ENCODE measurements at places on chromosomes 7 and 10.

DNA sequence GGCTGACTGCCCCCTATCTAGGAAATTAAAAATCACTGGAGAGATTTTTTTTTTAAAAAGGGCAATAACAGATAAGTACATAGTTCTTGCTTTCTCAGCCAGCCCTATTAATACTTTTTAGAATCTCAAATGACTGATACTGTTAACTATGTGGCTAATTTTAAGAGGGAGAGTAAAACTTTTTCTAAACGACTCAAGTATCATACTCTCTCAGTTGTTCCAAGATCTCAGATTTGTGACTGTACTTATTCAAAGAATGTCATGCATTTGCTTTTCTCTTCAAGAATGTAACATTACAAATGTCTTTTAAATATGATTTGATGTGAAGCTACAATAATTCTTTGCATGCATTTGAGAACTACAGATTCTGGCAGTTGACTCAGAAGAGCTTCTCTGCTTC lies 55.4 kb upstream of the RAB11FIP2 start:
- no peak for DNase-seq

DNA sequence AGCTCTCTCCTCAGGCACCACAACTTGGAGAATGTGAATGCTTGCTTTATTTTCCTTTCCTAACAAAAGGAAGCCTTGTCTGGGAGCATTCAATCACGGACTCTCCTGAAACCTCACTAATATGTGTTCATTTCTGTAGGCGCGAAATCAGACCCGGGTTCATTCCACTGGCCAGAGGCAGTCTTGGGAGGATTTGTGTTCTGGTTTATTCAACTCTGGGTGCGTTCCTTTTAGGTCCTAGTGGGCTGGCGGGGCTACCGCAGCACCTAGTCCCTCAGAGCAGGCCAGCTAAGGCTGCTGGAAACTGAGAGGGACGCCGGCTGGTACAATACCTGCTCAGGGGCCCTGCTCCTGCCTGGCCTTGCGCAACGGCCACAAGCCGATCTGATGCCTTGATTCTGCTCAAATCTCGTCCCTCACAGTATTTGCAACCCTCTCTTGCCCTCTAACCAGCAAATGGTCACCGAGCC lies 7.5 kb downstream of the HOXA4 start:
- DNase-seq: no peak

DNA sequence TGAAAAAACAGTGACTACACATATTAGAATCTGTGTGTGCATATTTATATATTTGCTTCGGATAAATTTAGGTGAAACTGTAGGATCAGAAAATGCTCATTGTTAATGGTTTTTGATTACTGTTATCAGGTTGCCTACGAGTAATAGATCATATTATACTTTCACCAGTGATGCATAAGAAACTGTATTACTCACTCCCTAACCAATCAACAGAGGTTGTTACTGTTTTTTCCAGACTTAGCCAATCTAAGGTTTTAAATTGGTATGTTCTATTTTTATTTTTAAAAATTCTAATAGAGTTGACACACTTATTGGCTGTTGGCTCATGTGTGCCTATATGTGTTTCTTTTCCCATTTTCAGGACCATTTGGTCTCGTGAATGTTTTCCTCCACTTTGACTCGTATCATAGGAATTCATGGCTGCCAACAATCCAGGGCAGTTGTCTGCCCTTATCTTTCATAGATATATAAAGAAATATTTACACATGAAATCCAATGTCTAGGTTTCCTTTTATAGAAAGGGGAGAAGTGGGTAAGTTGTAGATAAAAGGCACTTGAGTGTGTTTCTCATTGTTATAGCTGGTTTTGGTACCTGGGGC lies 59.2 kb downstream of the ANLN start:
- no peak for DNase-seq

- no peak for DNase-seq
These were observed 91.3 kb downstream of the CACNB2 start for GRCh38 chr10:18231480-18231879.

DNA sequence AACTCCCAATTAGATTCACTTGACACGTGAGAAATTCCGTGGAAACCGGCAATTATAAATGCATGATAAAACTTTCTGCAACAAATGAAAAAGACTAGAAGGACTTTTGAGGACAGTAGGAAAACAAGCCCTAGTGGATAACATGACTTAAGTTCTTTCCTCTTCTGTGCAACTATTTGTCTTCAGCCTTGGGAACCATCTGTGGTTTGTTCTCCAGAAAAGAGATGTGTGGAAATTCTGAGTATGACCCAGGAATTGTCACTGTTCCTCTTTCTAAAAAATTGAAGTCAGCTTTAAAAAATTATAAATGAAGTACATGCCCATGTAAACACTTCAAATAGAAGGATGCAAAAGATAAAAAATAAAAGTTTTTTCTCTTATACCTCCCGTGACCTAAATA lies 128.6 kb upstream of the SVIL start:
- DNase-seq: no peak

DNA sequence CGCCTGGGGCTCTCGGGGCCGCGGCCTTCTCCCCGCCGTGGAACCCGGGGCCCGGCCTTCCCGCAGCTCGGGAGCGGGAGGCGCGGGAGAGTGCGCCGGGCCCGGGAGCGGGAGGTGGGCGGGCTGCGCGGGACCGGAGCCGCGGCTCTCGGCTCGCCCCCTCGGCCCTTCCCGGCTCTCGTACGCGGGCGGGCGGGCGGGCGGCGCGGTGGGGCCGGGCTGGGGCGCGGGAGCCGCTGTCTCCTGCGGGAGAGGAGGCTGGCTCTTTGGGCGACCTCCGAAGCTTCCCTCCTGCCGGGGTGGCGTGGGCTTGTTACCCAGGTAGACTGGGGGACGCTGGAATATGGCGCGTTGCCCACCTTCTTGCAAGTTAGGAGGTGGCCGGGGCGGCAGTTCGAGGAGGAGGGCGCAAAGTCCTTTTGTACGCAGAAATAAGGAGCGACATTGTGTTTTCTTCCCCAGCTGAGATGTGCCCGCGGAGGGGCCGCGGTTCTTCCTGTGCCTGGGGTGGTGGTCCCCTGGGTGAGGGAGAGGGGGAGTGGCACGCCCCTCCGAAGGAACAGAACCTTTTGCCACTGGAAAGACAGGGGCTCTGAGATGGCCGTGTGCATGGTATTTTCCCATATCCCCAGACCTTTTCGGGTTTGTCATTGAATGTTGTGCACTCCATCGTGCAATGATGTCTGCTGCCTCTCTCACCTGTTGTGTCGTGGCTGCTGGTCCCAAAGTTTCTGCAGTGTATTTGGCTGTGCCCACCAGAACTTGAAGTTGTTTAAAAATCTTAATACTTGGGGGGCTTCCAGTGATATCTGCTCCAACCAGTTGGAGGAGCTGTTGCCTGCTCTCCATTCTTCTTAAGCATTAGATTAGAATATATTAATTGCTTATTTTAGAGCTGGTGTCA lies 844 bp downstream of the NRF1 start:
- peak; percentile 18 for DNase-seq

DNA sequence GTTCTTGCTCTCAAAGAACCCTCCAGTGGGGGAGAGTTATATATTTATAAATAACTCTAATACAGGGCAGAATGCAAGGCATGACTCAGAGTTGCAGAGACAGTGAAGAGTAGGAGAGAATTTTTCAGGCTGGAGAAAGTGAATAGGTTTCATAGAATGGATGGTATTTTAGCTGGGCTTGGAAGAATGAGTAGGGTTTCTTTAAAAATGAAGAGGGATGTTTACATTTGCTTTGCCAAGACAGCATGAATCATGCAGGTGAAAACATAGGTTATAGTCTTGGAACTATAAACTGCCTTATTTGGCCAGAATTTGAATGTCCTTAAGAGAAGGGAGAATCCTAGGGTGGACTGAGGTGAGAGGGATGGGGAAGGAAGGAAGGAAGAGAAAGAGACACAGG lies 124.8 kb downstream of the CPED1 start:
- no peak for DNase-seq

GRCh38 chr10:43250615-43251418 lies 16.0 kb downstream of the RASGEF1A start:
- DNase-seq: no peak

DNA sequence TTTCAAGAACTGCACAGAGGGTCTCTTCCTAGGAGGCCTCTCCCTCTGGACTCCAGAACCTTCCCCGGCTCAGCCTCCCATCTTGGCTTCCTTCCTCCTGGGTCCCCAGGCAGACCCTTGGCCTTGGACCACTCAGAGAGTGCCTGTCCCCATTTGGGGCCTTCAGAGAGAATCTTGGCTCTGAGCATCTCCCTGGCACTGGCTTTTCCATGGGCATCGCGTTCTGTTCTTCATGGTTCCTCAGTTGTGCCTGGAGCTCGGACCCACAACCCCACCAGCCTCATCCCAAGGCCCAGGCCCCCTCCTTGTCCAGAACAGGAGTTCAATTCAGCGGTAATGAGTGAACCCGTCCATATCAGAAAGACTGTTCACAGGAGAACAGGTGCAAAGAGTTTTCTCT lies 73.4 kb downstream of the VIPR2 start:
- DNase-seq: no peak

- DNase-seq: no peak
These were observed 326.5 kb downstream of the WDR37 start for GRCh38 chr10:1382711-1383110.

DNA sequence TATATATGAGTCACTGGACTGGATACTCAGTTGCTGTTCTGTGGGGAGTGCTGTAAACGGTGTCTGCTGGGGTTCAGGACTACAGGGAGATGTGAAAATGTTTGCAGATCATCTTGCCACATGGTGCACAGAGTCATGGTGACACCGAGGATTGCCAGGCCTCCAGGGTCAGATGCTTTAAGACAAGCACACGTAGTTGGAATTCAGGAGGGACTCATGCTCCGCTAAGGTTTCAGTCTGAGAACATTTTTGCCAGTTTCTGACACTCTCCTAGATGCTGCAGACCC lies 211.3 kb downstream of the CXCL12 start:
- DNase-seq: no peak

- DNase-seq: no peak
These were observed 562 bp upstream of the ADGRA1 start for GRCh38 chr10:133087045-133087678.

- DNase-seq: peak; percentile 73
These were observed 7.2 kb upstream of the PGAM2 start for GRCh38 chr7:44072364-44073231.

- no peak for DNase-seq
These were observed 283.7 kb upstream of the SMIM30 start for GRCh38 chr7:113402005-113402404.

DNA sequence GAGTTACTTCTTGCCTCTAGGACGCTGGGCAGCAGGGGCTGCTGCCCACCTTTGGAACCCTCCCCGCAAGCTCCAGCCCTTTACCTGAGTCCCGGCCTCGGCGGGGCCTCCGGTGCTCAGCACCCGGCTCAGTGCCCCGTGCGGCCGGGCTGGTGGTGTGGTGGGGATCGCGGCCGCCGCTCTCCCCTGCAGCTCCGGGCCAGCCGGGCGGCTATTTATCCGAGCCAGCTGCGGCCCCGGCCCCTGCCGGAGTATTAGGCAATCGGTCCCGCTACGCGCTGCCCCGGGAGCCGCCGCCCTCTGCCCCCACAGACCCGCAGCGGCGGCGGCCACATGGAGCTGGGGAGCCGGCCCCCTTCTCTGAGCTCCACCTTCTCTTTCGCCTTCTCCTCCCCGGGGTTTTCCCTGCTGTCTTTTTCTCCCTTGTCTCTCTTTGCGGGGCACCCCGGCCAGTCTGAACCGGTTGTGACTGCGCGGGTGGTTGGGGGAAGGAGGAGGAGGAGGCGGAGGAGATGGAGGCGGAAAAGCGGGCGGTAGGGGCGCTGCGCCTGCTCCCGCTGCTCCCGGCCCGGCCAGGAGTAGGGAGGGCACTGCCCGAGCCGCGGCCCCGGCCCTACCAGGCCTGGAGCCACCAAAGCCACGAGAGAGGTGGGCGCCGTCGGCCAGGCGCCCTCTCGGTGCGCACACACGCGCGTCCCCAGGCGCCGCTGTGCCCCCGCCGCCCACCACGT lies at the start of gene SLC16A9:
Gene SLC16A9, minus strand, starts transcription at position 456 of the 731 bp plus-strand sequence. CDS start 25,559 bp downstream, outside the sequence.
- peak; percentile 71 for DNase-seq

GRCh38 chr10:94850766-94851165 lies 87.7 kb upstream of the CYP2C9 start:
- DNase-seq: no peak

- no peak for DNase-seq
These were observed 115.7 kb downstream of the MAD1L1 start for GRCh38 chr7:2116989-2117591.

DNA sequence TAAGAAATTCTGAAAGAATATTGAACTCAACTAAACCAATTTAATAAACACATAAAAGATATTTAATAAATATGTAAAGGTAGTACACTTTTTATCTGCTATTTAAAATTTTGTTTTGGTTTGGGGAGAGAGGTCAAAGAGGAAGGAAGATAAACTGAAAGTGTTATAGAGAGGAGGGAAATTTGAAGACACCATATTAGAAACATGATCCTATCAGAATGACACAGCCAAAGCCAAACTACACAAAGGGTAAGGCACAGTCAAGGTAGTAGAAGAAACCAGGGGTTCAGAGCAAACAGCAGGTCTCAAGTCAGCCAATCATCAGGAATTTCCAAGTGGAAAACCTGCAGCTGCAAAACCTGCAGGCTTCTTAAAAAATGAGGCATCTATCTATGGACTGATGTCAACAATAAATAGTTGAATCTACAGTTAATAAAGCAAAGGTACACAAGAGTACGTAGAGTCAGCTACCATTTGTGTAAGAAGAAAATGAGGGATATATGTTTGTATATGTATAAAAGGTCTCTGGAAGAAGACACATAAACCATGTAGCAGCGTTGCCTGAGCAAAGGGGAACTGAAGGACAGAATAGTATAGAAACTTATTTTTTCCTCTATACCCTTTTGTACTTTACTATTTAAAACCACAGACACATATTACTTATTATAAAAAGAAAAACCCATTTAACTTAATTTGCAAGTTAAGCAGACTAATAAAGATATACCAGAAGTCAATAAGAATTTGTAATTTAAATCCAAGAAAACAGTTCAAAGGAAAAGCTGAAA lies 10.0 kb downstream of the ZNF800 start:
- DNase-seq: no peak

DNA sequence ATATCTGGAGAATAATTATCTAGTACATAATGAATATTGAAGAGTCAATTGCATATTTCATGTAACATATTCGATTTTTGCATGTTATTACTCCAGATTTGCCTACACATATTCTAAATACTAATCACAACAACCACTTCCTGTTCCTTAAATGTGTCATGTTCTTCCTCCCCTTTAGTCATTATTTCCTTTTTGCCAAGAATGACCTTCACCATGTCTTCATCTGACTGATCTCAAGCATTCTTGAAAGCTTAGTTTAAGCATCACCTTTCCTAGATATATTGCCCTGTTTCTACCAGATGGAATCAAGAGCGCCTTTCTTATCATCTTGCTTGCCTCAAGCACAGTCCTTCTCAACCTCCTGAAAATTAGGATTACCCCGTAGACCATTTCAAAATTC lies 23.5 kb upstream of the MEOX2 start:
- no peak for DNase-seq

GRCh38 chr10:92313750-92314149 lies 22.8 kb downstream of the MARCHF5 start:
- DNase-seq: no peak

- no peak for DNase-seq
These were observed 137.4 kb downstream of the GLI3 start for GRCh38 chr7:42099470-42100155.

DNA sequence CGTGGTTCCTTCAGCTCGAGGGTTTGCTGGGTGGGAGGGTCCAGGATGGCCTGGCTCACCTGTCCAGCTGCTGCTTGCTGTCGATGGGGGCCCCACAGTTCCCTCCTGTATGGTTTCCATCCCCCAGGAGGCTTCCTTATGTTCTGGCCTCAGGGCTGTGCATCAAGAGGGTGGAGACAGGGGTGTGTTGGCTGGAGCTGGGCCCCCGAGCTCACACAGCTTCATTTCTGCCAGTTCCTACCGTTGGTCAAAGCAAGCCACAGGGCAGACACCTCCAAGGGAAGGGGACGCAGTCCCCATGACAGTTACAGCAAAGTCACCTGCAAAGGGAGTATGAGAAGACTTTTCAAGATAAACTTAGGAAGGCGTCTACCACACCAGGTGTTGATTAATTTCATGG lies 156.9 kb downstream of the EBF3 start:
- no peak for DNase-seq

Data from HEK293T (cell line).